Stimulated activated CD8-positive, alpha-beta memory T cell treated with anti-CD3 and anti-CD28 coated beads, Interleukin-7, amount 100 ng/mL, for 1 hour (primary cell): ENCODE measurements at places on chromosomes 12 and 14.
A peak's percentile ranks its signal among the peaks of the same experiment; 100 is the strongest.

DNA sequence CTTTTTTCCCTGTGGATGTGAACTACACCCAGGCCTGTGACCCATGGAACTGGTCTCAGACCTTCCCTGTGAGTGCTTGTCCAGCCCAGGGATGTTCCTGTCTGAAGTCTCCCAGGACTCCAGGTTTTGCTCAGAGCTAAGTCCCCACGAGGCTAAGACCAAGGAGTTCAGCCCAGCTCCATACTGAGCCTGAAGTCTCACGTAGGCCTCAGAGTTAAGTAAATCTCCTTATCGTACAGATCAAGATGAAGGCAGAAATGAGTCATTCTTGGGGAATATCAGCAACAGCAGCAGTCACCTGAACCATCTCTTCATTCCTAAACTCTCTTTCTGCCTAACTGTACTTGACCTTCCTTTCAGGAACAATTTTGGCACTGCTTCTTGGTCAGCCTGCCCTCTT is 139.8 kb downstream of the ANO6 start:
- DNase-seq: no peak

GRCh38 chr12:68310370-68310769 is 21.8 kb downstream of the MDM1 start:
- DNase-seq: no peak

DNA sequence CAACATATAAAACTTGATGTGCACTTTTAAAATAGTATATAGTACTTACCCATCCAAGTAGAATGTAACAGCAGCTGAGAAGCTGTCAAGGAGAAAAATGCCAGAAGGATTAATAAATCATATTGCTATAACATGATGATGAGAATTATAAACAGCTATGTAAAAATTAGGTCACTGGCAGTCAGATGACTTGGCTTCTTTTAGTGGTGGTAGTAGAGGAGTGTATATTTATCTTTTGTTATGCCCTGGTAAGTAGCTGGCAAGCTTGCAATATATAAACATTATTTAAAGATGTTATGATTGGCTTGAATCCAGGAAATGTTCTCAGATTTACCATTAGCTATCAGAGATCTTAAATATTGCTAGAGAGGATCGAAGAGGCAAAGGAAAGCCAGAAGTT is 471.0 kb upstream of the MGAT4C start:
- no peak for DNase-seq

DNA sequence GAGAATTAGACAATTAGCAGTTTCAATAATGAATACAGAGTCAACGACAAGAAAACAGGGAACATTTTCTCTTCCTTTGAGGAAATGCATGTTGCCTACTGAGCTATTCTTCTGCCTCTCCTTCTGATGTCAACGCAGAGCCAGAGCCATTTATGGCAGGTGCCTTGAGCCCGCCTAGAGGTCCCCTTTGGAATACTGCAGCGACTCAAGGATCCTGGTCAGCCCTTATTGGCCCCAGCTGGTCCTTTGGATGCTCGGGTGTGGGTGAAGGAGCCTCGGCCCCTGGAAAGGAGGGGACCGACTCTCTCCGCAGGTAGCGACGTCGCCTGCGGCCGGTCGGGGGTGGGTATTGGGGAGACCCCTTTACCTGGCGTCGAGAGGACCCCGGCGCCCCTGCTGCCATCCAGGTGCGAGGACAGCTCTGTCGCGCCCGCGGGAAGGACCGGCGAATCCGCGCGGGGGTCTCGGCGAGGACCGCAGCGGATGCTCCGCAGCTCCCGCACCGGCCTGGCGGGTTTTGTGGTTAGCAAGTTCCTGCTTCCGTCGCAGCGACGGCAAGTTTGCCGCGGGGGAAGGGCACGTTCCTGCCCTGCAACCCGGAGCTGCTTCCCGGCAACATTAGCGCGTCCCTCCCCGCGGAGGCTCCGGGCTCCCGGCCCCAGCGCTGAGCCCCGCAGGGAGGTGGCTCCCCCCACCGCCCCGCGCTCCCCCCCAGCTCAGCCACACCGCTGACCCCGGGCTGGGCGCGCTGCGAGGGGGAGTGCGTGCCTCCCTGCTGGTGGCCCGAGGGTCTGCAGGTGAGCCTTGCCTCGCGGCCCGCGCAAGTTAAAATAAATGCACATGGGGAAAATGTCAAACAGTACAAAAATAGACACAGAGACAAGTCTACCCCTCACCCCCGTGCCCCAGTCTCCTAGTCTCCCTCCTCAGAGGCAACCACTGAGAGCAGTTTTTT is at the start of gene MANSC1:
MANSC1 (minus strand) TSS at position 532 of the 955 bp plus-strand sequence. CDS start 6,928 bp downstream, outside the sequence.
- peak; percentile 2 for DNase-seq

DNA sequence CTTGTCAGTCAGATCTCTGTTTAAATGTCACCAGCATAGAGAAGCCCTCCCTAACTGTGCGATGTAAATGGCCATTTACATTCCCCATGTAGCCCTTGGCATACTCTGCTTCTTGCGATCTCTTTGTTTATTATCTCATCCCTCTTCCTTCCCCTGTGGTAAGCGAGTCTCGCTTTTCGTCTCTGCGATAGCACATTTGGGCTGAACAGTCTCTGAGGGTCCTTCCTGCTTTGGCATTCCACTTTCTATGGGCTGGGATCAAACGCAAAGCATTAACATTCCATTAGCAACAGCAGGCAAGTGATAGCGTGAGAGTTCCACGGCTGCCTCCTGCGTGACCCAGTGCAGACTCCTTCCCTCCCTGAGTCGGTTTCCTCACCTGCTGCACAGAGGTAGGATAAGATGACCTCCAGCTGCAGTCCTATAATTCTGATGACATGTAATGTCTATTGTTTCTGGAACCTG is 61.4 kb upstream of the TUNAR start:
- no peak for DNase-seq

- DNase-seq: no peak
These were observed 14.4 kb upstream of the FIGNL2 start for GRCh38 chr12:51862947-51863346.

DNA sequence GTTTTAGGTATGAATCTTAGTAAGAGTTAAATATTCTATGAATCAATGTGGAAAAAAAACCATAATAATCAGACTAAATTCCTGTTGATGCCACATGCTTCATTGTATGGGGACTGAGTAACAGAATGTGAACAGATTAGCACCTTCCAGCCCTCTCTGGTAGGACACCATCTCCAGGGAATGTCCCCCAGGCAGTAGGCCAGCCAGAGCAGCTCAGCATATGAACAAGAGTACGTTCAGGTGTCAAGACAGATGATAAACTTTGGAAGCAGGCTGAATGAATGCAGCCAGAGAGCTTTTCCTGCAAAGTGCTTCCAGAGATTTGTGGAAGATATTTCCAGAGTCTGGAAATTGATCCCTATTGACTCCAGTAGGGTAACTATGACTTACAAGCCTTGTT is 204.4 kb downstream of the RPS29 start:
- no peak for DNase-seq

DNA sequence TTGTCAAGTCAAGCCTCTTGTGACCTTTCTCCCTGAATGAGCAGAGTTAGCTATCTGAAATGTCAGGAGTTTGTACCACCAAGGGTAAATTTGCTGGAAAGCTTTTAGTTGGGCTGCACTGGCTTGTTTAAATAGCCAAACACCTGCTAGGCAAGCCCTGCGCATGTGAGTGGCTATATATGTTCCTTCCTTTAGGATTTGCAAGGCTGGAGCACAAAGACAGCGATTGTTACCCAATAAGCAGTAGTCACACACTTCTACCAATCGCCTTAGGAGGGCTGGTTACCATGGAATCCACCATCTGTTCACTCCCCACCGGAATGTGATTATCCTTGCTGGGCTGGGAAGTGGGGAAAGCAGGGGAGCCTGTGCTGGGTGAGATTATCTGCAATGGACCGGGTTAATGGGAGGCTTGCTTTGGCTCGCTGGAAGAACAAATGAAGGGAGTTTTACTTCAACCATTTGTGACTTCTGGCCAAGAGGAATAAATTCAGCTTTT is 102.5 kb downstream of the FGD4 start:
- DNase-seq: no peak

GRCh38 chr14:92880351-92880750 is 42.6 kb upstream of the CHGA start:
- DNase-seq: no peak

DNA sequence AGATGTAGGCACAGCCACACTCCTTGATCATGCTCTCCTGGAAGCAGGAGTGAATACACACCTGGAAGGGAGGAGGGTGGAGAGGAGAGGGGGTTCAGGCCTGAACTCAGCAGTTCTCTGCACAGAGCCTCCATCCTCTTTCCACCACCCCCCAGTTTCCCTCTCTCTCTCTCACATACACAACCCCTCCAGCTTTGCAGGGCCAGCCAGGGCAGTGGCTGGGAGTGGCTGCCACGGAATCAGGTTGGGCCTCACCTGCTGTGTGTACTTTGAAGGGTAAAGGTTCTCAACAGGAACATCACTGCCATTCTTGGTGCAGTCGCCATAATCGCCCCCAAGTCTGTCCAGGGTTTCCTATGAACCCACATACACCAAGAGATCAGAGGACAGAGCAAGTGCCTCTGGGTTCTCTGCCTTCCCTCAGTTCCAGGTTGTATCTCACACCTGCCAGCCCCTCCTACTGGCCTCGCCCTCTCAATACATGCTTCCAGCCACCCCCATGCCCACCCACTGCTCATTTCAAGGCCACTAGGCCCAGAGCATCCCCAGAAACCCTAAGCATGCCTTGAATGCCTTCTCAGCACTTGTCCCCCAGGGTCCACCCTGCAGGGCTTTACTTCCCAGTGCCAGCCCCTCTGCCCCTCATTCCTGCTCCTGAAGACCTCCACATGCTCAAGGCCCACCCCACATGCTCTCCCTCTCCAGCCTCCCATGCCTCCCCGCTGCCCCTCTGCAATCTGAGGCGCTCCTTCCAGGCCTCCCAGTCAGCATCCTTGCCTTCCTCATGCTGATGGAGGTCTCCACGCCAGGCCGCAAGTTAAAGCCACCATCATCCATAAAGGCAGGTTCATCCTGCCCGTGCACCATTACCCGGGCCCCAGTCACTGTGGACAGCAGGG is 12.9 kb upstream of the TNFRSF1A start:
- no peak for DNase-seq

DNA sequence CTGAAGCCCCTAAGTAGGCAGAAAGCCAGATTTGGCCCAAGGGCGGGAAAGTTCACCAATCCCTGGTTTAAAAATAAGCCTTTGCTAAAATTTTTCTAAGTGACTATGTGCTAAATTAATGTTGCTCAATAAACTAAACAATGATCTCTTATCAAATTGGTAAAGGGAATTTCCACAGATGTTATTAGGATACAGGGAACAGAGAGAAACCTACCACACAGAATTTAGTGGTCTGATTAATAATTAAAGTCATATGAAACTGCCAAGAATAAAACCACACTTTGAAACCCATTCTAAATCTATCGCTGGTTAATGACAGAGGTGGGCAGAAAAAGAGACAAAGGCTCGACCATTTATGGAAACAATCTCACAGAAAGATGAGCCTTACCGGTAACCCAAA is 22.0 kb downstream of the ANAPC5 start:
- DNase-seq: no peak

DNA sequence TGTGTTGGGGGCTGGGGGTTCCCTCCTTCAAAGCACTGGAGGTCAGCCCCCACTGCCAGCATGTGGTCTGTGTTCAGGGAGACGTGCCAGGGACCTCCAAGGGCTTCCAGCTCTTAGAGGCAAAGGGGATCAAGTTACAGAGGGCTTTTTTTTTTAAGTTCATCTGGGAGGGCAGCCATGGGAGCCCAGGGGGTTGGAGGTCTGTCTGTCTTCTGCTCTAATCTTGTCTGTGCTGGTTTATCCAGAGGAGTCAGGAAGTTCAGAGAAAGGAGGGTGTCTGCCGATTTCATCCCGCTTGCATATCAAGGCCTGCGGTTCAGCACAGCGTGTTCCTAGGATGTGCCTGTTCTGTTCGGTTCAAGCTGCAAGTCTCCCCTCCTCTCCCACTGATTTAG is 72.2 kb downstream of the TMEM132C start:
- no peak for DNase-seq
